ENCODE measurements at places on chromosomes 1 and 21.
A peak's percentile ranks its signal among the peaks of the same experiment; 100 is the strongest.

DNA sequence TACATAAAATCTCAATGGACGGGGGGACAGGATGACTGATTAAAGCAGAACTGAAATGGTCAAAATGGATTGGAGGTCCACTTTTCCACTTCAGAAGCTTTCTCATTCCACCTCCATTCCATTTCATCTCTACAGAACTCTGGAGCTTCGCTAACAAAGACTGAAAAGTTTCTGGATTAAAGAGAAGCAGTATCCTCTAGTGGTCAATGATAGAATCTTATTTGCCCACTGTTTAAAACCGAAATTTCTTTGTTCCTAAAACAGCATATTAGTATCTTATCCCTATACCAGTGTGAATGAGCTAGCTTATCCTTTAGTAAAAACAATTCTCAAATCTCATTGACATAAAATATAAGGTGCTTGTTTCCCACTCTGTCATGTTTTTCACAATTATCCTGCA is 890.6 kb downstream of the KCNT2 start:
- DNase-seq: no peak

DNA sequence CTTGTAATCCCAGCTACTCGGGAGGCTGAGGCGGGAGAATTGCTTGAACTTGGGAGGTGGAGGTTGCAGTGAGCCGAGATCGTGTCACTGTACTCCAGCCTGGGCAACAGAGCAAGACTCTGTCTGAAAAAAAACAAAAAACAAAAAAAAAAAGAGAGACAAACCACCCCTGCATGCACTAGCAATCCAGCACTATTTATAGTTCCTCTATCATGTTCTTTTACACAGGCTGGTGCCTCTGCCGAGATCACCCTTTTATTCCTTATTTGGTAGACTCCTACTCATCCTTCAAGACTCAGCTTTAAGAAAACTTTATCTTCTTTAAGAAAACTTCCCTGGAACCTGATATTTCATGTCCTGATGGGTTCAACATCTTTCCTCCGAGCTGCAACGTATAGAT is 10.8 kb downstream of the FMO5 start:
- DNase-seq: no peak

DNA sequence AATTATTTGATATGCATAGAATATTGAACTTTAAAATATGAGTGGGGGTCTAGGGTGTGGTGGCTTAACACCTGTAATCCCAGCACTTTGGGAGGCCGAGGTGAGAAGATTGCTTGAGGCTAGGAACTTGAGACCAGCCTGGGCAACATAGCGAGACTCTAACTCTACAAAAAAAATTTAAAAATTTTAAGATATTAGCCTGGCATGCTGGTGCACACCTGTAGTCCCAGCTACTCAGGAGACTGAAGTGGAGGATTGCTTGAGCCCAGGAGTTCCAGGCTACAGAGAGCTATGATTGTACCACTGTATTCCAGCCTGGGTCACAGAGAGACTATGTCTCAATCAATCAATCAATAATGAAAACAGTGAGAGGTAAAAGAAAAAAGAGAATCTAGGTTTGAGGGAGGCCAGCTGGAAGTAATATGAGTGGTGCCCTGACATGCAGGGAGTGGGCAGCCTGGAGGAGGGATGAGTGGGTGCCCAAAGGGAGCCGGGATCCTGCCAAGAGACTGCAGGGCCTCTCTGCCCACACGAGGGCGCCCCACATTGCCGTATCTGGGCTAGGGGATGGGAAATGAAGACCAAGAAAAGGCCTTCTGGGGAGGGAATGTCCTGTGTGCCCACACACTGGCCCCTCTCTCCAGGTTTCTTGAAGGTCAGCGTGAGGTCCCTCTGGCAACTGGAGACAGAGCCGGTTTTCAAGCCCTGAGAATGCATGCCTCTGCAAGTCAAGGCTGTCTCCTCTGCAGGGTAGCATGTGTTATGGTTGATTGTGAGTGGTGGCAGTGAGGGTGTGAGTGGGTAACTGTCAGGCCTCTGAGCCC is 93.9 kb upstream of the PPM1J start:
- DNase-seq: peak; percentile 37

GRCh38 chr1:31672986-31673385 is 28.3 kb upstream of the PEF1 start:
- DNase-seq: no peak

DNA sequence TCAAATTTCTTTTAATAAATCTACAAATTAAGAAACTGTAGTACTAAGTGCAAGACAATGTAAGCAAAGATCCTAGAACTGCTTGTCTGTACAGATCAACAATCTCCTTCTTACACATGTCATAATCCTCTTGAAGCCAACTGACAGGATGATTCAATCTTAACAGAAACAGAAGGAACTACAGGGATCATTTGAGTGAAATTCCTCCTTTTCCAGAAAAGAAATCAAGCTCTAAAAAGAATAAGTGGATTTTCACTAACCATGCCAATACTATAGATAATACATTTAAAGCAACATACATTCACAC is 53.2 kb downstream of the RAB3GAP2 start:
- DNase-seq: no peak

DNA sequence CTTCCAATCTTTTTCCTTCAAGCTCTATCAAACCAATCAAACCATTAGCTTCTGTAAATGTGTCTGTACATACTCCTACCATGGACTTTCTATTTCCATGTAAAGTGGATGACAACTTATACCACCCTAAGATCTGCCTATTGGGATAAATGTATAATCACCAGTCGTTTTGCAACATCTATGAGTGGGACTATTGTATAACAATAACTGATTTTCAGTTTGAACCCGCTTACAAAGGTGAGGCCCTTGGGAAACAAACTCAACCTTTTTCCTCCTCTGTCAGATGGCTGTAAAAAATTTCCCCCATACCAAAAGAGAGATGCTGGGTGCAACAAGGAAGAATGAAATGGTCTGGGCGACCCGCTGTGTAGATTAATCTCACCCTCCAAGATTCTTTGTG is 399.1 kb upstream of the ADAMTS5 start:
- no peak for DNase-seq

- no peak for DNase-seq
Observed at GRCh38 chr1:100077531-100077930, 55.2 kb downstream of the SASS6 start.

GRCh38 chr1:62481681-62482080 is 44.8 kb downstream of the USP1 start:
- no peak for DNase-seq
